Inflammatory macrophage treated with lipopolysaccharide for 4 hours (primary cell): ENCODE measurements at places on chromosomes 1 and 21.

DNA sequence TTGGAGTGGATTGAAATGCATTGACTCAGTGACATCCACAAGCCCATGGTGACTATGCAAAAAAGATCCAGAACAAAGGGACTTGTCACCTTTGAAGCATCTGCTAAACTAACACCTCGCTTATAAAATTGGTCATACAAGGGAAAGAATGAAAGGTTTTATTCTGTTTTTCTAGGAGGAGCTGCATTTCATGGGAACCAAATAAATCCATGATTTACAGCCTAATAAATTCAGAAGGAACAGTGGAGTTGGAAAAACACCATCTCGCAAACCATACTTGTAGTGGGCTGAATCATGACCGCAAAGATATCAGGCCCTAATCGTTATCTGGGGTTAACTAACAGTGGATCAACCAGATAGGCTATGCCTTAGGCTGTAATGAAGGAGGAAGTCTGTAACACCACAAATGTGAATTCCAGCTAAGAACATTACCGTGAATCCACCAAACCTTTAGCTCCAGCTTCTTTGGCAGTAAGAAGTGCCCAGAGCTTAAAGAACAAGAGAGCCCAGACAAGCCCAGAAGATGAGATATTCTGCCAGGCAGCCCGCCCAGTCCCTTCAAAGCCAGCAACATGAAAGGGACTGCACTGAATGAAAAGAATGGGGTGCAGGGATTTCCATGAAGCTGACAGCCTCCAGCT, 27.4 kb downstream of the RSPH1 start:
- no peak for DNase-seq

GRCh38 chr1:3534803-3535637, 76.3 kb downstream of the MEGF6 start:
- DNase-seq: no peak

- DNase-seq: no peak
Measured at GRCh38 chr1:180266275-180267210, 36.5 kb downstream of the LHX4 start.

DNA sequence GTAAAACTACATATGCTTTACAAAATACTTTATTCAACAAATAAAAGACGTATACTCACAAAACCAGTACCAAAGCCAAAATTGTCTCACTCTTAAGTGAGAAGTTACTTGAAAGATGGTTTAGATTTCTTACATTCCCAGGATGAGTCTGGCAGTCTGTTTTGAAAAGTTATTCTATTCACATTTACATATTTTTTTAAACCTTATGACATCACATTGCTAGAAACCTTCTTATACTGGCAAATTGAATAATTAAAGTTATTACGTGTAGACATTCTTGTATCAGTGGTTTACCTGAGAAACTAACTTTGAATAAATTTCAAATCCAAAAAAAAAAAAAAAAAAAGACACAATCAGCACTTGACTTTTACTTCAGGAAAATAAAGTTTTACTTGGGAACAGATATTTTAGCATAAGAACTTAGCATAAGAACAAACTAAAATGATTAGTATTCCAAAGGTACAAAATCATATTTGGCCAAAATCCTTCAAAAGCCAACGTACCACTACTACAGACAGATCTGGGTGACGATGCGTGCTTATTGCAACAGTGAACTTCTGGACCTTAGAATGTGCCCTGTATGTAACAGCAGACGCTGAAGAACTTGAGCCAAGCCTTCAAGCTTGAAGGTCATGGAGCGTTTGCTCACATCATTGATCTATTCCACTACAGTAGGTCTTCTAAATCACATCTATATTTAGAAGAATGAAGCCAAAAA, 2.5 kb downstream of the CDC42BPA start:
- DNase-seq: peak; percentile 10

DNA sequence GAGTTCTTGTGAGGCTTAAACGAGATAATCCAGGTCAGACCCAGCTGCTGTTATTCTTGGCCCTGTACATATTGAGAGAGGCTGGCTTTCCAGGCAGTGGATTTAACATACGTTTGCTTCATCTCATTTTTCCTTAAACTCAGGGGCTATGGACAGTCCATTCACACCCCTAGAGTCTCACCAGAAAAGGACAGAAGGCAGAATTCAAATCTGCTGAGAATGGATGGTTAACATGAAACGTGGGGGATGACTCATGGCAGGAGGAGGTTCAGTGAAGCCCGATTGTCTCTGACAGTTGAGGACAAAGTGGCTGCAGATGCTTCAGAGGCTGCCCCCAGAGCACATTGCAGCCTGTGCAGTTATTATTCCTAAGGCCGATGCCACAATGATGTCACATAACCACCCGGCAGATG, 39.5 kb downstream of the TGFB2 start:
- no peak for DNase-seq
